Lower lobe of right lung (tissue), 2 donors: ENCODE measurements at places on chromosomes 5 and 9. TPM values are rescaled to one million over a fixed set of nuclear protein-coding genes. Genes with fewer than 3 reads are reported as not detected.
A peak's percentile ranks its signal among the peaks of the same experiment; 100 is the strongest.

GRCh38 chr5:111242606-111243005 lies 18.4 kb downstream of the CAMK4 start:
- no peak overlapping the region for H3K27ac ChIP-seq
- H3K4me1 ChIP-seq = no peaks in the 10 kb centered on the region
- H3K27me3 ChIP-seq = no peaks in the 10 kb centered on the region
- H3K36me3 ChIP-seq = no peaks in the 10 kb centered on the region
- H3K4me3 ChIP-seq = no peak overlapping the region

DNA sequence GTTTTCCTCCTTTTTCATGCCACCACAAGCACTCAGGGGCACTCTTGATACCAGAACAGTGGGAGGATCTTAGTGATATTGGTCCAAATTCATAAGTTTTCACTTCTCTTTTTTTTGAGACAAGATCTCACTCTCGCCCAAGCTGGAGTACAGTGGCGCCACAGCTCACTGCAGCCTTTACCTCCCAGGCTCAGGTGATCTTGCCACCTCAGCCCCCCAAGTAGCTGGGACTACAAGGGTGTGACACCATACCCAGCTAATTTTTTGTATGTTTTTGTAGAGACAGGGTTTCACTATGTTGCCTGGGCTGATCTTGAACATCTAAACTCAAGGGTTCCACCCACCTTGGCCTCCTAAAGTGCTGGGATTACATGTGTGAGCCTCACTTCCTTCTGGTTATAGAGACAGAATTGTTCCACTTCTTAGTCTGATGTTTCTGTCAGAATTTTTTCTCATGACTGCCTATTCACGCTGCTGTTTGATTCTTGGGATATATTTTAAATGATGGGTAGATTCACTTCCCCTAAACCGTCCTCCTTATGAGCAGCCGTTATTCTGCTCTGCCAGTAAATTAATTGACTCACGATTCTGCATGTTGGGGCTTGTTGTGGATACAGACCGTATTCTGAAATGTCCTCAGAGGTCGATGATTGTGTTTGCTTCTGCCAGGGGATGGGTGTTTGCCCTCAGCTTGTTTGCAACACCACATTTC lies 30.8 kb downstream of the MTAP start:
- DNase-seq = no peak
- no peaks in the 10 kb centered on the region for H3K27me3 ChIP-seq
- peaks cover 10% of the 10 kb centered on the region for H3K4me1 ChIP-seq
- peaks cover 50% of the 10 kb centered on the region for H3K36me3 ChIP-seq

GRCh38 chr9:124940521-124940893 lies 376 bp downstream of the GOLGA1 start:
- H3K4me1 ChIP-seq = peaks cover 15% of the 10 kb centered on the region
- peak overlapping the region; percentile 97 for H3K27ac ChIP-seq
- DNase-seq = no peak

GRCh38 chr9:98795970-98796363 lies 388 bp downstream of the ANKS6 start:
- H3K27ac ChIP-seq = peak overlapping the region; percentile 69
- H3K36me3 ChIP-seq = no peaks in the 10 kb centered on the region
- no peaks in the 10 kb centered on the region for H3K27me3 ChIP-seq
- peaks cover 28% of the 10 kb centered on the region for H3K4me1 ChIP-seq
- DNase-seq = no peak
- H3K4me3 ChIP-seq = peak overlapping the region; percentile 77

- no peak for DNase-seq
- H3K27ac ChIP-seq = no peak overlapping the region
- H3K27me3 ChIP-seq = peaks cover 5% of the 10 kb centered on the region
- no peaks in the 10 kb centered on the region for H3K36me3 ChIP-seq
These were observed 14.4 kb upstream of the NKD2 start for GRCh38 chr5:994272-994607.

The FBXL7 gene
- 8.0 TPM for total RNA-seq

GRCh38 chr5:420632-421286 lies 22.2 kb upstream of the EXOC3 start:
- peak overlapping the region; percentile 31 for H3K27ac ChIP-seq
- peaks cover 5% of the 10 kb centered on the region for H3K4me1 ChIP-seq
- H3K27me3 ChIP-seq = no peaks in the 10 kb centered on the region
- peak; percentile 42 for DNase-seq
- H3K36me3 ChIP-seq = no peaks in the 10 kb centered on the region
- no peak overlapping the region for H3K4me3 ChIP-seq
